ENCODE measurements at places on chromosomes 12 and 14.
A peak's percentile ranks its signal among the peaks of the same experiment; 100 is the strongest.

DNA sequence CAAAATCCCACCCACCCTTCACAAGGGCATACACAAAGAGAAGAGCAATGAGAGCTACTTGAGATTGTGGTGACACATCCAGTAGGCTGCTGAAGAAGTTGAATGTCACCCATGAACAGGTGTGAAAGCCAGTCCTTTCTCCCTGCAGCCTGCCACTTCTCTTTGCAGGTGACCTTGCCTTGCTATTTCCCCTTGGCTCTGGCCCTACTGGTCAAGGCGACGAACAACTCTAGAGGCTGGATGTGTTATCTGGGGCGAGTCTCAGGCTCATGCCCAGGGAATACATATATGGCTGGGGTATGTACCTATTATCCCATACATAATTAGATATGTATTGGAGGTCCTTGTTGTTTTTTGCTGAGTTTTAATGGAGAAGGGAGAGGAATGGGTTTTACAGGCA lies 70.2 kb upstream of the EGLN3 start:
- no peak for DNase-seq

DNA sequence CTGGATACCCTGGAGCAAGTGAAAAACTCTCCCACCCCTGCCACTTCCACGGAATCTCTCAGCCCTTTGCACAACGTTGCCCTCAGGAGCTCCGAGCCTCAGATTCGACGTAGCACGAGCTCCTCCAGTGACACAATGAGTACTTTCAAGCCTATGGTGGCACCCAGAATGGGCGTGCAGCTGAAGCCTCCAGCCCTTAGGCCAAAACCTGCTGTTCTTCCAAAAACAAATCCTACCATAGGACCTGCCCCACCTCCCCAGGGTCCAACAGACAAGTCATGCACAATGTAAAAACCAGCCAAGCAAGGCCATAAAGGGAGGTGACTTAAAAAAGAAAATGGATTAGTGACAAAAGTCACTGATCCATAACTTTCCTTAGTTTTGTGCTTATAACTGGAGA lies 79.7 kb downstream of the KICS2 start:
- no peak for DNase-seq

GRCh38 chr12:15689751-15690191 lies 99.4 kb downstream of the EPS8 start:
- no peak for DNase-seq

DNA sequence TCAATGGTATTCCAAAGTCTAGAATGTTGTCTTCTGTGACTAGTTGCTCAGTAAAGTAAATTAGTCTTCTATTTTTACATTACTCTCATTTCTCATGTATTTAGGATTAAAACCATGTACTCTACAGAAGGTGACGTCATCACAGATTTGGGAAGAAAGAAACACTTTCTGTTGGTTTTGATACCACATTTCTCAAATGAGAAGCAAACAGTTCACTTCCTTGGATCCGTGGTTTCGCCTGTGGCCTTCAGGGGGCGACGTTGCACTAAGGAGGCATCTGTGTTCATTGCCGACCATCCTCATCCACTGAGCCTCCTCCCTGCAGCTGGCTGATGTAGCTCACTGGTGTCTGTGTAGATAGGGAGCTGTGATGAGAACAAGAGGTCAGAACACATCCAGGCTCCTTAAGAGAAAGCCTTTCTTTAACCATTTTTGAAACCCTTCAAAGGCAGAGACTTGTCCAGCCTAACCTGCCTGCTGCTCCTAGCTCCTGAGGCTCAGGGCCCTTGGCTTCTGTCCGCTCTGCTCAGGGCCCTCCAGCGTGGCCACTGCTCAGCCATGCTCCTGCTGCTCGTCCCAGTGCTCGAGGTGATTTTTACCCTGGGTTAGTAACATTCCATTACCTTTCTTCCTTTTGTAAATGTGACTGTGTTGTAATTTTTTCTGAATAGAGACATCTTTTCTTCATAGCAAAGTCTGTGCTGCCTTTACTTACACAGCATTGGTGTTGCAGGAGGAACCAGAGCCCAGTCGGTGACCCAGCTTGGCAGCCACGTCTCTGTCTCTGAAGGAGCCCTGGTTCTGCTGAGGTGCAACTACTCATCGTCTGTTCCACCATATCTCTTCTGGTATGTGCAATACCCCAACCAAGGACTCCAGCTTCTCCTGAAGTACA lies 220.6 kb upstream of the OR4E1 start:
- peak; percentile 17 for DNase-seq

- DNase-seq: no peak
Observed at GRCh38 chr14:89810101-89810500, 144.4 kb downstream of the EFCAB11 start.

GRCh38 chr12:94792693-94793092 lies 142.3 kb upstream of the TMCC3 start:
- no peak for DNase-seq

DNA sequence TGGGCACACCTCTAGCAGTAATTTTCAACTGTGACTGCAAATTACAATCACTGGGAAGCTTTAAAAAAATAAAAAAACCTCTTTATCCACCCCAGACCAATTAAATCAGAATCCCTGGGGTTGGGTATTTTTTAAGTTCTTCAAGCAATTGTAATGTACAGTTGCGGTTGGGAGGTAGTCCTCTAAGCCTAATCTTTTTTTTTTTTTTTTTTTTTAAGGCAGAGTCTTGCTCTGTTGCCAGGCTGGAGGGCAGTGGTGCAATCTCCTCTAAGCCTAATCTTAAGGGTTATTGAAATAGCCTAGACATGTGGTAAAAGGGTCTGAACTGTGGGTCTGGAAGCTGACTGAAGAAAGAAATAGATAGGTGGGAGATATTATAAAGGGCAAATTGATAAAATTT lies 230.5 kb downstream of the AKAP6 start:
- DNase-seq: no peak

DNA sequence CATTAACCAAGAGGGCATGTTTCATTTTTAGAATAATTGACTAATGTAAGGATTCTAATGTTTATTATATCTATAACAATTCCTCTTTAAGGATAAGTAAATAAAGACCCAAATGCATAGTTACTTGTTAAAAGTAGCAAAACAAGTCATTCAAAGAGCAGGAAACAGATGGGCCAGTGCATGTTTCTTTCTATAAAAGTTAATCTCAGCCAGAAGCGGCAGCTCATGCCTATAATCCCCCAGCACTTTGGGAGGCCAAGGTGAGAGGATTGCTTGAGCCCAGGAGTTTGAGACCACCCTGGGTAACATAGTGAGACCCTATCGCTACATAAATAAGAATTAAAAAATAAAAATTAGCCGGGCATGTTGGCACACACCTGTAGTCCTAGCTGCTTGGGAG lies 391.0 kb upstream of the RGS6 start:
- DNase-seq: no peak

GRCh38 chr14:84929086-84929485 lies 600.9 kb upstream of the FLRT2 start:
- no peak for DNase-seq

DNA sequence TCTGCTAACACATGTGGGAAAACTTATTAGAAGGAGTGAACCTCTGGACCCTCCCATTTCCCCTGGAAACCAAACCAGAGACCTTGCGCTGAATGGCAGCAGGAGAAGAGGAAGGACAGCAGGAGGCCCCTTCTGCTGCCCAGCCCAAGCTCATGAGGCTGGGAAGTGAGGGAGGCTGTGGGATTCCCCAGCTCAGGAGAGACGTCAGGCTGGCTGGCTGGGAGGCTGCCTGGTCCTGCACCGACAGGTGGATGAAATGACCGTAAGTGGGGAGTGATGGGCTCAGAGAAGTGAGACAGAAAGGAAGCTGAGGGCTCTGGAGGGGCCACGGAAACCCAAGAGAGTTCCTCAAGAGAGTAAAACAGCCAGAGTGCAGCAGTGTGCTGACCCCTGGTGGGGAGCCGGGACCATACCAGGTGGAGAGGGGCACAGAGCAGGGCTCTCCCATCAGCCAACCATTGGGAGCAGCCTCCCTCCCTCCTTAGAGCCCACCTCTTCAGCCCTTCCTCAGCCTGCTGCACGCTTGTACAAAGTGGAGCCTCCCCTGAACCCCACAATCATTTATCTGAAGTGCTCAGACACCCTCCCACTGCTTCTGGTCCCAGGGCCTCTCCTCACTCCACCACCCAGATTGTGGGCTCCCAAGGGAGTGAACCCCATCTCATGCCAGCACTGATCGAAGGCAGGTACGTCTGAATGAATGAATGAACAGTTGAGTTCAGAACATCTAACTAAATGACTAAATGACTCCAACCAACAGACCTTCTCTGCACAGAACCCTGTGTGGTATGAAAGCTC lies 14.0 kb downstream of the TAMALIN start:
- peak; percentile 40 for DNase-seq

DNA sequence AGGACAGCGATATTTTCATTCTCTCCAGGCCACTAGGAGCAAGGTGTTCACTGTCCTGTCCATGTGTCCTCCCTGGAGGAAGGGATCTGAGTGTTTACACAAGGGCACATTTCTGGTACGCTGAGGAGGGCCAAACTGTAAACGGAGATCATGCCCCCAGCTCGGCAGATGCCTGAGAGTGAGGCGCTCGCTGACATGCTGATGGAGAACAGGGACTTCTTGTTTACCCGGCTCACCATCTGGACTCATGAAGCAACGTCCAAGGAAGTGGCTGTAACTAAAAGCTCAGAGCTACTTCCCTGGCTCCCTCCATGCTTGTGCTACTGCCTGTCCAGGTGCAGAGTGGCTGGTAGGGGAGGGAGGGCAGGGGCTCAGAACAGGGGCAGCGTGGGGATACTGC lies 43.4 kb upstream of the KCNA1 start:
- no peak for DNase-seq

- DNase-seq: no peak
Observed at GRCh38 chr12:51025338-51025835, 797 bp downstream of the SLC11A2 start.

DNA sequence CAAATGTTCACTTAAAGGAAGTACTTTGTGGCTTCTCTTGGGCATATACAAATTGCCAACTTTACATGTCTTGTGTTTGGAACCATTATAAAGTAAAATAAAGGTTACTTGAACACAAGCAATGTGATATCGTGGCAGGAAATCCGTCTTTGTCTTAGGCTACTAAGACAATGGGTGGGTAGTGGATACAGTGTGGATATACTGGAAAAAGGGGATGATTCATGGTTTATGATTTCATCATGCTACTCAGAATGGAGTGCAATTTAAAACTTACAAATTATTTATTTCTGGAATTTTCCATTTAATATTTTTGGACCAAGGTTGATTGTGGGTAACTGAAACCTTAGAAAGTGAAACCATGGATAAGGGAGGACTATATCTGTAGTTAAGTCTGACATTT lies 48.4 kb downstream of the MYRFL start:
- no peak for DNase-seq

DNA sequence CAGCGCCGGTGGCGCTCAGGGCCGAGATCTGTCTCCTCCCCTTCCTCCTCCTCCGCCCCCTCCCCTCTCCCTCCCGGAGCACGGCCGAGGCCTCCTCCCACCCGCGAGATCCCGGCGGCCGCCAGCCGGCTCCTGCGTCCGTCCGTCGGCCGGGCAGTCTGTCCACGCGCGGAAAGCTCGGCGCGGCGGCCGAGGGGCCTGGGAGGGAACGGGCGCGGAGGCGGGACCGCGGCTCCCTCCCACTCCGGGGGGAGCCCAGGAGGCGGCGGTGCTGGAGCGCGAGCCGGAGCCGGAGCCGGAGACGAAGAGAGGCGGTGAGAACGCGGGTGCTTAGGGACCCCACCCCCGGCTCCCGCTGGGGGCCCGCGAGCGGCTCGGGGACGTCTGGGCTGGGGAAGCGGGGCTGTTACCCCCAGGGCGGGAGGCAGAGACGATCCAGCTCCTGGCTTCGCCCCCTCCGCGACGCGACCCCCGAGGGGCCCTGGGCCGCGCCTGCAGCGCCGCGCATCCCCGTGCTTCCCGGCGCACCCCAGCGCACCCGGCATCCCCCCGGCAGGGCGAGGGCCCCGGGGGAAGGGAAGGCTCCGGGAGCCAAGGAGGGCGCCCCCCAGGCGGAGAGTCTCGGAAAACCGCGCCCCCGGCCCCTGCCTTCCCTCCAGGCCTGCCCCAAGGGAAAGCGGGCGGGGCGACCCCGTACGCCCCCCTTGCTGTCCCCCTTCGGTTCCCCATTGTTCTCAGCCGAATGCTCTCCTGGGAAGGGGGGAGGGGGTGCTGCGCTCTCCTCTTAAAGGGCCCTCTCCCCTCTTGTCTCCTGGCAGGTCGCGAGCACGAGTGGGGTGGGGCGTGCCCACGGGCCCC lies at the start of gene DTX1:
DTX1 (plus strand) TSS at position 100 of the 858 bp plus-strand sequence. CDS start 1,463 bp downstream, outside the sequence.
- peak; percentile 22 for DNase-seq

DNA sequence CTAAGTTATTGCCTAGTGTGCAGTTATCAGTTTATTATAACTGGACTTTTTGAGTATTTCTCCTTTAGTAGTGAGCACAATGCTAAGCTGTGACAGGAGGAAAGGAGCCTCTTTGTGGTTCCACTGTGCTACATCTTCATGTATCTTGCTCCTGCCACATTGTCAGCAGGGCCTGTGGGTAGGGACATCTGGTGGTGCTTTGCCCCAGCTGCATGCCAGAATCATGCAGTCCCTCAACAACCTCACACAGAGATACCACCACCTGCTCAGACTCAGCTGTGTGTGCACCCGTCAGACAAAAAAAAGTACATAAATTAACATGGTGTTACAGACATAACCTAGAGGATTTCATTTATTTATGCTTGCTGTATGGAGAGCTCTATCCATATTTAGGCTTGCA lies 51.1 kb downstream of the MIS18BP1 start:
- DNase-seq: no peak

GRCh38 chr14:90297876-90298629 lies 33.7 kb downstream of the NRDE2 start:
- DNase-seq: no peak

DNA sequence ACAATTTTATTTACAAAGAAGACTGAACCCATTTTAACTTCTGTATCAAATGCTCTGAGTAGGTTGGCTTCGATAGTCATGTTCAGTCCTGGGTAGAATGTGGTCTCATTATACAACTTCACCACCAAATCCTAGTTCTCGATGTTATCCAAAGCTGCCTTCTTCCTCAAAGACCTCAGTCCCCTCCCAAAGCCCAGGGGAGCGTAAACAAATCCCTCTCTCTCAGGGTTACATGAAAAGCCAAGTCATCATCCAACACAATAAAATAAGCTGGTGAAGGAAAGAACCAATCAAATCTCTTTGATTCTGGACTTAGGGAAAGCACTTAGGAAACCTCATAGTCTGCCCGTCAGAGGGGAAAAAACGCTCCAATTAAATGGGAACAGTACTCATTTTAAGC lies 9.1 kb downstream of the PTCSC3 start:
- no peak for DNase-seq

DNA sequence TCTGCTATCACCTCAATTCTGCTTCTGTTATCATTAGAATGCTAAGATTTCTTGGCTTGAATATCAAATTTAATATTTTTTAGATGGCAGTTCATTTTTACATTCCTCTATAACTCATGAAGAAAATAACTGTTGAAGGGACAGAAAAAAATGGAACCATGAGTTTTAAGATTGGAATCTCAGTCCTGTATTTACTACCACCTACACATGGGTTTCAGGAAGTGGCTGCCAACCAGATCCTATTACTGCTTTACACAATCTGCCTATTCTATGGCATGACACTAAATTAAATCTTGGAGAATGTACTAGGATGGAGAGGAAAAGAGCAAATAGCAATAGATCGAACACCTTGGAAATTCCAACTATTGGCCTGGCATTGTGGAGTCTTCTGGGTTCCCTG lies 140.8 kb downstream of the DUSP6 start:
- no peak for DNase-seq

Measured in stimulated activated CD4-positive, alpha-beta T cell treated with anti-CD3 and anti-CD28 coated beads, Interleukin-15, amount 100 ng/mL, for 1 hour (primary cell).